ENCODE measurements at places on chromosomes 6 and 20.

- no peak for DNase-seq
Measured at GRCh38 chr6:16480763-16481560, 242.6 kb downstream of the GMPR start.

- no peak for DNase-seq
Measured at GRCh38 chr20:7994809-7995208, 24.8 kb downstream of the TMX4 start.

DNA sequence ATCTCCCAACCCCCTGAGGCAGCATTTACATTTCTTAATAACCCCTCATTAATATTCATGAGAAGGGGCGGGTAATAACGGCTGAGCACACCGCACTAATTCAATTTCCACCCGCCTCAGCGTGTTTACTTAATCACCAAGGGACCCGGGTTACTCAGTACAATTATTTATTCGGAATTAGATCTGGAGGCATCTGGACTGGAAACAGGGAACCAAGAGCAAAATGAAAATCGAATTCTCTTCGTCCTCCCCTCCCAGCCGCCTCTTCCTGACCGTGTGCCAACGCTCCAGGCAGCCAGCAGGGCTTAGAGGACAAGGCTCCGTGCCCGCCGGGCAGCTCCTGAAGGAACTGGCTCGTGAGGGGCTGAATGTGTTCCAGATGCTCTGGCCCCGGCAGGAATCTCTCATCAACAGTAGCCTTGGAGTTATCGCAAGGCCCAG lies 23.5 kb upstream of the CTNNBL1 start:
- DNase-seq, result no peak

DNA sequence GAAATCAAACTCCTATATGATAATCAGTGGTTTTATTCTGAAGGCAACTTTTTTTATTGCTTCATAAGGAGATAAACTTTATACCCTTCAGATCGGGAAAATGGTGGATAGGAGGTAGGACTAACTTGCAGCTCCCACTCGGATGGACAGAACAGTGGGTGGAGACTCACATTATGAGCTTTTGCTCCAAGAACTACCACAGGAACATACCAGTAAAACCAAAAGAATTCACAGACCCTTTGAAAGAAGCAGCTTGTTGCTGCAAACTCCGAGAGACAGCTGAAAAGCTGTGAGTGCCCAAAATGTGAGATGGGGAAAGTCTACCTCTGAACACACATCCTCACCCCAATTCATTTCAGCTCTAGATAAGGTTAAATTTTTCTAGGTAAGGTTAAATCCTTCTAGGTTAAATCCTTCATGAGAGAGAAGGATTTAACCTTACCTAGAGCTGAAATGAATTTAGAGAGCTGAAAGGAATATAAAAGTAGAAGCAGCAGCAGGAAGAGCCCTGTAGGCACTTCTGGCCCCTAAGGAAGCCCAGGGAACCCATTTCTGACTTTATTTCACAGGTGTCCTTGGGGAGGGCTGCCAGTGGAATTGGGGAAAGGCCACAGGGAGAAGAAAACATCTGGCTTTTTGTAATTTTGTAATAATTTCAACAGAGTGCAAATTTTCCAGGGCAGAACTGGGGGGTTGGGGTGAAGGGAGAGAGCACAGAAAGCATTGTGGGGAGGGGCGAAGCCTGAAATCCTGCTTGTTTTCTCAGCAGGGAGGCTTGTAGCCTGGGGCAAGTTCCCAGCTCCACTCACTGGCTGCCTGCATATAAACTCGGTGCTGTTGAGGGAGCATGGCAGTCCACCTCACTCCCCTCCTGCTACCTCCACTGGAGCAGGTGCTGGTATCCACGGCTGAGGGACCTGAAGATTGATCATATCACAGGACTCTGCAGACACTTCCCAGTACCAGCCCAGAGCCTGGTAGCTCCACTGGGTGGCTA lies 65.9 kb upstream of the HCRTR2 start:
- DNase-seq, result no peak

GRCh38 chr6:37785663-37786270 lies 33.8 kb upstream of the ZFAND3 start:
- no peak for DNase-seq

DNA sequence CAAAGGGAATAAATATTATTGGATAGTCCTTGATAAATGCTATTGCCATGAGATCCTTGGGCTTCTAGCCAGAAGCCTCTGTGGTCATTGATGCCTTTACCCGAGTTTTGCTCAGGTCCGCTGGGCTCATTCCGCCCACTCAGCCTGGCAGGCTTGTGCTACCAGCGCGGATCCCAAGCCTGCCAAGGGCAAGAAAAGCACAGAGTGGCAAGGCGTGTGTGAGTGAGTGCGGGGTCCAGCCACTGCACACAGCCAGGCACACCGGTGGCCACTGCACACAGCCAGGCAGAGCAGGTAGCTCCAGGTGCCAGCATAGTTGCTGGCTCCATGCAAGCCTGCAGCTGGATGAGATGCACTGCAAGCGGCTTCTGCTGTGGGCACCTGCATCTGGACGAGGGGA lies 38.7 kb downstream of the STK38 start:
- no peak for DNase-seq

DNA sequence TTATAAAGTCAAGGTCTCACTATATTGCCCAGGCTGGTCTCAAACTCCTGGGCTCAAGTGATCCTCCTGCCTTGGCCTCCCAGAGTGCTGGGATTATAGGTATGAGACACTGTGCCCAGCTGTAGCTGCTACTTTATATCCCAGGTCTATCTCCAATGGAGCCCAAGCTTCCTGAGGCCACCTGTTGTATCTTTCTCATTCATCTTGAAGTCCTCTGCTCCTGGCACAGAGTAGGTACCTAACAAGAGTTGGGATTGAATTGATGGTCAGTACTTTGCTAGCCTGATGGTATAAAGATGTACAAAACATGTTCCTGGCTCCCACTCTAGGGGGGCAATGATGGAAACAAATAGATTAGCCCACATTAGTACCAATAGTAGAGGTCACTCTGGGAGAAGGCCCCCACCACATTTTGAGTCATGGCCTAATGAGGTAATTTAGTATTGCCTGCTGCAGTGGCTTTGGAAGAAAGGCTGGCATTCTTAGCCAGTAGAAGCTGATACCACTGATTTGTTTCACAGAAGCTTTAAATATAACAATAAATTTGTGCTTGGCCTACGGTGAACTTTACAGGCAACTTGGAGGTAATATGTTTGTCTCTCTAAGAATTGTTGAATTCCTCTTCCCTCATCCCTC lies 5.4 kb downstream of the PTPN1 start:
- DNase-seq, result no peak

DNA sequence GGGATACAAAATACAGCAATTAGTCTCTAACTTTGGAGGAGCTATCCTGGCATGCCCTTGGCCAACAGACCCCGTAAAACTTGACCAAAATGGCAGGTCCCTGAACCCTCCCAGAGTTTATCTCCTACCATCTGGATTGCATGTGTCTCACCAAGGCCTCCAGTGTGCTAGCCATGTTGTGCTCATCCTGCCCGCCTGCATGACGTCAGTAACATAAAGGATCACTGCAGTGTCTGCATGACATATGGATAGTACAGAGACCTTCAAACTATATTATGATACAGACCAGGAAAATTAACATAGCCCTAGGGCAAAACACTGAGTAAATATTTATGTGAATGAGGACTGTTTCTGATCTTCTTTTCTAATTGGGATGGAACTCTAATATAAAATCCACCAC lies 25.3 kb downstream of the CPXM1 start:
- no peak for DNase-seq

DNA sequence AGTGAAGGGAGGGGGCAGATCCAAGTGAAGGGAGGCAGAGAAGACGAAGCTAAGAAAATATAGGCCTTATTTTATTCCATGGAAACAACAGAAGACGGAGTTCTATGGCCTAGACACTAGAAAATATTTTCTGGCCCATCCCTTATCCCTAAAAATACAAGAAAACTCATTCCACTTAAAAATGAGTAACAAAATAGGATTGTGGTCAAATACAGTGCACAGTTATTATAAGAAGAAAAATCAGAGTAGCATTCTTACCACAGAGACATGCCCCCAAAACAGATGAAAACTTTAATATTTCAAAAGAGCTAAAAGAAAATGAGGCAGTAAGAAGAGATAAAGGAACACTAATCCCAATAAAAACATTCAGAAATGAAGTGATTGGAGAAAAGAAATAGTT lies 202.9 kb downstream of the GMPR start:
- DNase-seq, result no peak

- DNase-seq, result no peak
Measured at GRCh38 chr6:170163405-170164170, 127.3 kb downstream of the DLL1 start.

- DNase-seq, result no peak
Measured at GRCh38 chr20:6265204-6265904, 142.5 kb upstream of the FERMT1 start.

GRCh38 chr6:117615750-117616390 lies 13.6 kb upstream of the GOPC start:
- DNase-seq, result no peak

DNA sequence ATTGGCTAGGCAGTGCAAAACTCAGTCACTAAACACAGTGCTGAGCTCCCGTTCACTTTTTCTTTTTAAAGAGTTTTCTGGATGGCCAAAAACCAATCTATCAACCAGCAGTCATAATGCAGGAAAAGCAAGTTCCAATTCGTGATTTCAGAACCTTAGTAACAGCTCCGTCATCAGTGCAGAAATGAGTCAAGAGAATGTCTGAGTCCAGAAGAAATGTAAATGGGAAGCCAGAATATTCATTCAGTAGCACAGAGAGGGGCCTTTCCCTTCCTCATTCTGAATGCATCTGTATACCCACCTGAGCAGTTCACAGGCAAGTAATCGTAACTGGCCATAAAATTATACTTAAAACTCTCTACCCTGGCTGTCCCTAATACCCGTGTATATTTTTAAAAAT lies 20.4 kb downstream of the HUS1B start:
- no peak for DNase-seq

DNA sequence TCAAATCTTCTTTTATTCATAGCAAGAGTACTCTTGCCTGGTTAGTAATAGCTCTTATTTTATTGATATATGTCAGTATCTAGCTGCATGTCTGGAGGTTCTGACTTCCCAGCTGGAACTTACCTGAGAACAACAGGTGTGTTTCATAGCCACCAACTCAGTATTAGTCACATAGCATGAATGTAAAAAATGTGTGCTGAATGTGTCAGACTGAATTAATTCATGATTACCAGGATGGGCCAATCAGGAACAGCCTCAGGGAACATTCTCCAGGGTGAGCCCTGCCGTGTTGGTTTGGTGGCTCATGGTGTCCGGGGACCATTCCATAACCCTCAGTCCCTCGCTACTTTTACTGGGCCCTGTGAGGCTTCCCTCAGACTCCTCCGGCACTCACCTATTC lies 99.7 kb downstream of the TULP4 start:
- no peak for DNase-seq

DNA sequence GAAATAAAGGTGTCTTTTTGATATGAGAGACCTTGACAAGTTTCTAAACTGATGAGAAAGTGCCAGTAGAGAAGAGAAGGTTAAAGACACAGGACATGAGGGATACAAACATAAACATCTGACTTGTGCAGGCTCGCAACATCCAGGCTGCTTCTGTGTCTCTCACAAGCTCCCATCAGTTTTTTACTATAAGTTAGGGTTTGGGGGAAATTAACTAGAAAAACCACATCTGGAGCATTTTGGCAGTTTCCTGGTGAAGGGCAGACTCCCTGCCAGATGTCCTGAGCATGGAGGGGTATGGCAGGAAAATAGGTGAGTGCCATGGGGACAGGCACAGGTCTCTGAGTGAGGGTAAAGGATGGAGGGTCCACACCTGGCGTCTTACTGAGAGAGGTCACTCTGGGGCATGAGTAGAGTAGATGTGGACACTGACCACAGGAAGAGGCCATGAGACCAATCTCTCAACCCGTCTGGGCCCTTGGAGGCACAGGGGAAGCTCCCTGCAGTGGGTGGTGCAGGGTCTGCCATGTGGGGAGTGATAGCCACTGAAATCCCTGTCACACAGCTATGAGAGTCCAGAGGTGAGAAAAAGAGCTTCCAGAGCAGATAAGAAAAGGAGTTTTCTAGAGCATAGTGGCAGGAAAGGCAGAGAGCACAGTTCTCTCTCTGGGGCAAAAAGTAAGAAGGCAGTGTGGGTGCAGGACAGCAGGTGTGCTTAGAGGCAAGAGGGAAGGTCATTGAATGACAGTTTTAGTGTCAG lies 193.3 kb upstream of the SYNDIG1 start:
- DNase-seq, result no peak

- DNase-seq, result no peak
Measured at GRCh38 chr6:22146931-22147701, 149.7 kb downstream of the PRL start.
